ENCODE measurements at places on chromosomes 4 and X.

DNA sequence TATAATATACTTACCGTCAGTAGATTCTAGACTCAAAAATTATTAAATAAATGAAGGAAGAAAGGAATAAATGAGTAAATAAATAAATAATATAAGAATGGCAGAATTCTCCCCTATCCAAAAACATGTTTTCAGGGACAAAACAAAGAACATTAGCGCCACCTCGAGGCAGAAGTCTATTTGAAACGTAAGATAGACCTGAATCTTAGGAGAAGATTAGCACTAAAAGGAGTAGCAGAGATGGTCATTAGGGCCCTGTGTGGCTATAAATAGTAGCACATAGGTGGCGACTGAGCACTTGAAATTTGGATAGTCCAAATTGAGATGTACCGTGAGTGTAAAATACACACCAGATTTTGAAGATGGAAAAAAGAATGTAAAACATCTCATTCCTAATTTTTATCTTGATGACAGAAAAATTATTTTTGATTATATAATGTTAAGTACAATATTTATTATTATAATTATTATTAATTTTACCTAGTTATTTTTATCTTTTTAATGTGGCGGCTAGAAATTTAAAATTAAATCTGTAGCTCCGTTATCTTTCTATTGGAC is 24.3 kb upstream of the SRD5A3 start:
- DNase-seq: no peak

DNA sequence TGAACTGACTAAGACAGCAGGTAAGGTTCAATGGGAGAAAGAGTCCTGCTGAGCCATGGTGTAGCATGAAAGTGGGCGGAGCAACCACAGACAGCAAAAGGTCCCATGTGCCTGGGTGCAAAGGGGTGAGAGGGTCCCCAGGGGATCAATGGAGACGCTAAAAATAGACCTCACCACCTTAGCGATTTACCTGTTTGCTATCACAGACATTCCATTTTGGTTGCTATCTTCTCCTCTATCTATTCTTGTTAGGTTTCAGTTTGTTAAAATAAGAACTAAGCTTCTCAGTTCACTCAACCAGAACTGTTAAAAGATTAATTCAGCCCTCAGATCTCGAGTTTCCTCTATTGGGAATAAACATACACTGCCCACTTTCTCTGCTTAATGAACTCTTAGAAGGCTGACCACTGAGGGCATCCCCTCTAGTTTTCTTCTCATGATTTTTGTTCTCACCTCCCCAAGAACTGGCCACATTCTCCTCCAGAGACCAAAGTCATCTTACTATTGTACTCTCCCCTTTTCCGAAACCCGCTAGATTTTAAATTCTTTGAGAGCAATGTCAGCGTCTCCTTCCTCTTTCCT is 136.7 kb downstream of the PARM1 start:
- DNase-seq: no peak

DNA sequence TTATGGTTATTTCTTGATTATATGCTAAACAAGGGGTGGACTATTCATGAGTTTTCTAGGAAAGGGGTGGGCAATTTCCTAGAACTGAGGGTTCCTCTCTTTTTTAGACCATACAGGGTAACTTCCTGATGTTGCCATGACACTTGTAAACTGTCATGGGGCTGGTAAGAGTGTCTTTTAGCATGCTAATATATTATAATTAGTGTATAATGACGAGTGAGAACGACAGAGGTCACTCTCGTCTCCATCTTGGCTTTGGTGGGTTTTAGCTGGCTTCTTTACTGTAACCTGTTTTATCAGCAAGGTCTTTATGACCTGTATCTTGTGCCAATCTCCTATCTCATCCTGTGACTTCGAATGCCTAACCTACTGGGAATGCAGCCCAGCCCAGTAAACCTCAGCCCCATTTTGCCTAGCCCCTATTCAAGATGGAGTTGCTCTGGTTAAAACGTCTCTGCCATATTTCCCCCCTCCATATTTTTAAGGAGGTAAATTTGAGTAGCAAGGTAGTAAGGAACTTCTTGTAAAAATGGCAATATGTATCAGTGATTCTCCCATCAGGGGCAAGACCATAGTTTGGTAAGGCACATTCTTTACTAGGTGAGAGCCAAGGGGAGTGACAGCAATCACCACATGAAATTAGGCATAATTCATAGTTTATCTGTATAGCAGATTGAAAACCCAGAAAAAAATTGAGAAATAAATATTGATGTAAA is 2.6 kb downstream of the CXCL2 start:
- DNase-seq: no peak

DNA sequence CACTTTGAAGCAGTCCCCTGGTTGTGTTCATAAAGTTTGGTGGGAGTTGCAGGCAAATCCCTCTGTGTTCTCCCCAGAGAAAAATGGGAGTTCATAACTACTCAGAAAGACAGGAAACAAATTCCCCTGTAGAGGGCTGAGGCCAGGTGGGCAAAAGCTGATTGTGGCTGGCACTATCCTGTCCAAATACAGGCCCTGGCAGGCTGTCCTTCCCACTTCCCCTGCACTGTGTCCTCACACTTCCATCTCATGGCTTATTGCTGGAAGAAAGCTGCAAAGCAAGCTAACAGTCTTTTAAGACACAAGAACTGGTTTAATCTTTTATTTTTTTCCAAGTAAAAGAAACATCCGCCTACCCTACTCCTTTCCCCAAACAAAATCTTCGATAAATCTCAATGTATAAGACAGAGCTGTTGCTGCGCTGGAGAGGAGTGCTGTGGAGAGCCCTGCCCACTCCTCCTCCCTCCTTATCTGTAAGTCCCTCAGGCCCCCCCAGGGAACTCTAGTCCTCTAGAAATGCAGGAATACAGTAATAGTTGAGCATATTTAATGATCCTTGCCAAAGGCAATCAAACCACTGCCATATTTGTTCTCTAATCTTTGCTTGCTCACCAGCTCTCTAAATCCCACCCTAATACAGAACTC is 14.0 kb downstream of the TAPT1 start:
- no peak for DNase-seq

GRCh38 chr4:33780952-33781791 is 2463.1 kb downstream of the ARAP2 start:
- no peak for DNase-seq

DNA sequence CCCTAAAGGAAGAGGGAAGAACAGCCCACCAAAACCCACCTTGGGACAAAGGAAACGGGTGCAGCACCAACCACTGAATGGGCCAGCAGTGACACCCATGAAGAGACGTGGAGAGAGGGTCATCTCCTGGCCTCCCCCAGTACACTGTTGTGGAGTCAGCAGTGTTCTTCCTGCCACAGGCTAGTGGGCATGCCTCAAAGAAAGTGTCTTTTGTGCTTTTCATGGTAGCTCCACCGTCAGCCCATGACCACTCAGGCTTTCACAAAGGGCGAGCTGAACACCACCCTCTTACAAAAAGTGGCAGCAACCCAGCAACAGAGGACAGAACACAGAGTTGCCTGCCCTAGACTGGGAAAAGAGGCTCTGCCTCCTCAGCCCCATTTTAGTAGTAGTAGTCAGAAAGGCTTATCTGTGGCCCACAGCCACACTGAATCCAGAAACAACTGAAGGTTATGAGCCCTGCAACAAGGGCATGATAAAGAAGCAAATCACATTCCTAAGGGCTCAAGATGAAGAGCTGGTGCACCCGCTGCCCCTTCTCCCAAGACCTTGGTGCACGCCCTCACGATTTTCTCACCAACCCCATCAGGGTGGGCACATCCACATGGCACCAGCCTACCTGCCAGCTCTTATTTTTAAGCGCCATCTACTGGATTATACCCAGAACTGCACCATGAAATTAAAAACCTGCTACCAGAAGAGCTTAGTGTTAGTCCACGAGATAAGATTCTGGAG is 53.1 kb downstream of the RAB28 start:
- DNase-seq: no peak

- DNase-seq: no peak
Measured at GRCh38 chr4:104749062-104749461, 254.4 kb upstream of the CXXC4 start.

DNA sequence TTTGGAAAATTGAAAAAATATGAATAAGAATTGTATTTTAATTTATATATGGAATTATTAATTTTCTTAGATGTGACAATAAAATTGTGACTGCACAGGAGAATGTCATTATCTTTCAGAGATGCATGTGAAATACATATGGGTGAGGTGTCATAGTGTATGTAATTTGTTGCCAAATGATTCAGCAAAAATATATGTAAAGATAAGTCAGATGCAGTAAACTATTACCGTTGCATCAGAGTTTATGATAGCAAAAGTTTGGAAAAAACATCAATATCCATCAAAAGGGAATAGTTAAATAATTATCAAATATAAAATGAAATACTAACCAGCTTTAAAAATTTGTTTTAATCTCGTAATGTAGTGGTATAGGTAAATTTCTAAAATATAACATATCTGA is 10.4 kb upstream of the SLC7A11 start:
- DNase-seq: no peak

DNA sequence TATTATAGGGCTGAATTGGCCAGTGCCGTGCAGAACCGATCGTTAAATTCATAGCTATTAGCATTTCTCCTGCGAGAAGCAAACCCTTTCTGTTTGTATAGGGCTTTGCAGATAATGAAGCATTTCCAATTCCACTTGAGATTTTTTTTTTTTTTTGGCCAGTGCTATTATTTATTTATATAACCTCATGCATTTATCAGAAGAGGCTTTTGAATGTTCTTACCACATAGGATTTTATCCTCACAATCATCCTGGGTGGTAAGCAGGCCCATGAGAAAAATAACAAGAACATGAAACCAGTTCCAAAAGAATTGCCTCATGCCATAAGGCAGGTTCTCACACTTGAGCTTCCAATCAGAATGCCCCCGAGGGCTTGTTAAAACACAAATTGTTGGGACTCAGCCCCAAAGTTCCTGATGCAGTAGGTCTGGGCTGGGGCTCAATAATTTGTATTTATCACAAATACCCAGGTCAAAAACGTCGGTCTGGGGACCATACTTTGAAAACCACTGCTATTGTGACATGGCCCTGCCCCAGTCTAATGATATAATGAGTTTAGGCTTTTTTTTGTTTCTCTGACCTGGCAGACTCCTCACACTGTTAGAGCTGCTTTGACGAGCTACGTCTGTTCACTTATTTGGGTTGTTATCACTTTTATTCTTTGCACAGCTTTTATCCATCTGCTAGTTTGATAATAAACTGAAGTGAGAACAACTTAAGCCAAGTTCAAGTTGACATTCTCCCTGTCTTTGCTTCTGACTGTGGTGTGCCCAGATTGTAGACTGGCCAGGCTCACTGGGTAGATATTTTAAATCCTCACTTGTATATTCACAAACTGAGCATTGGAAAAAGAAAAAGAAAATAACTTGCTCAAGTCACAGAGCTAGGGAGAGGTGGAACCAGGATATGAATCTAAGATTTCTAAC is 20.1 kb downstream of the SUPT20HL1 start:
- no peak for DNase-seq

- no peak for DNase-seq
Measured at GRCh38 chrX:134718105-134718965, 60.1 kb upstream of the PLAC1 start.

GRCh38 chrX:65871671-65872311 is 168.1 kb downstream of the VSIG4 start:
- DNase-seq: no peak

- DNase-seq: no peak
Measured at GRCh38 chrX:136269921-136270320, 18.7 kb upstream of the MAP7D3 start.

GRCh38 chr4:80726471-80726870 is 304.0 kb upstream of the BMP3 start:
- no peak for DNase-seq

DNA sequence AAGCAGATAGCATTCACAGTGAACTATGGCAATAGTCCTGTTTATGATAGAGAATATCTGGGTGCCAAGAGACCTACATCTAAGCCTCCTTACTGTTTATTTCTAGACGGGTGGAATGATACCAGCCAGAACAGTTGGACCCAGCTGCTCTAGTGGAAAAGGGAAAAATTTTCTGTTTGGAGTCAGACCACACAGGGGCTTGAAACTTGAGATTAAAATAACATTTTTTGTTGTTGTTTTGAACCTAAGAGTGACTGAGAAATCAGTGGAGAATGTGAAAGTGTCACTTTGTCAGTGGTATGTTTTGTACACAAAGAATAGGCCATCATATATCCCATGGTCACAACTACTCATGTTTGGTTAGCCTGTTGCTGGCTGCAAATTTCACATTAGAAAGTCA is 105.7 kb downstream of the AGTR2 start:
- no peak for DNase-seq
